T-helper 22 cell (primary cell): ENCODE measurements at places on chromosomes 12 and 14.

- DNase-seq = no peak
Measured at GRCh38 chr14:99671235-99672224, 12.6 kb upstream of the CYP46A1 start.

GRCh38 chr14:42293180-42293579 is 686.5 kb downstream of the LRFN5 start:
- no peak for DNase-seq

- DNase-seq = no peak
Measured at GRCh38 chr12:49909826-49910225, 6.1 kb upstream of the FAIM2 start.

DNA sequence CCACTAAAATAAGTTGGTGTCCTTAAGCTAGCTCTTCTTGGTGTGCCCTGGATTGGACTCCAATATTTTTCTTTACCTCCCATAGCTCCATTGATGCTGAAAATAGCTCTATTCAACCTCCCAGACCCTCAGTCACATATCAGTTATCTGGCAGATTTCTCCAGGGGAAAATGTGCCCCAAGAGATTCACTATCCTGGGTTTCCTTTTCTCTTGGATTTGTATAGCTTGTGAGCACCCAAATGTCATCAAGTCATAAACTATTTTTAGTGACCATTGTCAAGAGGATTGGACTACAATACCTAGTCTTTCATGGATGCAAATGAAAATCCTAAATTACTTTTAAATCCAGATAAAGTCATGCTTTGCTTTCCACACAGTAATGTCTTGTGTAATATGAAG is 339.6 kb upstream of the FOXG1 start:
- DNase-seq = no peak

DNA sequence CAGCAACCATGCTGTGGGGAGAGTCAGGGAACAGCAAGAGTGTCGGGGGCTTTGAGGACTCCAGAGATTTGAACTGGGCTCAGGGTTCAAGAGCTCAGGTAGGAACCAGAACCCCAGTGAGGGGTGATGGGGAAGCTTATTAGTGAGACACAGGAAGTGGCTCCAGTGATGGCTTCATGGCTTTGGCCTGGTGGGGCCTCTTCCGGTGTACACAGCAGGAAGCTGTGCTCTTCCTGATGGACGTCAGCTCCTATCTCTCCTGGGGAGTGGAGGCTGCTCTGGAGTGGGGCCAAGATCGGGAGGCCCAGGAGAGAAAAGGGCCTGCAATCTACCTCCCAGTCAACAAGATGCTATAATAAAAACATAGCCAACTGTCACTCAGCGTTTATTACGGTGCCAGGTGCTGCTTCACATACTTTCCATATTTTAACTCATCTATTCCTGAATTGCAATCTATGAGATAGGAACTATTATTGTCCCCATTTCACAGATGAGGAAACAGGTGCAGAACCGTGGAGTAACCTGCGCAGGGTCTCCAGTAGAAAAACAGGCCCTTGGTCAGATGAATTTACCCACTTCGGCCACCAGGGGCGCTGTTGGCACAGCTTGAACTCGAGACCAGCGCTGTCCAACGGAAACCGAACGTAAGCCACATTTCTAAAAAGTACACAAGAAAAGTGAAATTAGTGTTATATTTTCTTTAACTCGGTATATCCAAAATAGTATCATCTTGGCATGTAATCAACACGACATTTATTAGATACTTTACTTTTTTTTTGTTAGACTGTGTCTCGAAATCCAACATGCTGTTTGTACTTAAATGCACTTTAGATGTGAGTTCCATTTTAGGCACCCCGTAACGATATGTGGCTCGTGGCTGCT is 63.6 kb upstream of the DLK1 start:
- peak; percentile 21 for DNase-seq

DNA sequence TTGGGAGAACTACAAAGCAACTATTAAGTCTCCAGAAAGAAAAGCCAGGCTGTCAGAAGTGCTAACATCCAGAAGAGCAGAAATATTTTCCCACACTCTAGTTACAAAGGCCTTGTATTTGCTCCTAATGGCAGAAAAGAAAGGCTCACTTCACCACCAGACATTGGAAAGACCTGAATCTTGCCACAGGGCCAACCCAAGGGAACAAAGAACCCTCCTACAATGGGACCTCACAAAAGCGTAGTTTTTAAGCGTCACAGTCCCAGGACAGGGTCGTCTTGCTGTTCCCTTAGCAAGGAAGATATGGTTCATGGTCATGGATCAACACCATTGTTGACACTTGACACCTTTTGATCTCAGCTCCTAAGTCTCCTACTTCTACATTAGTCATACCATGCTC is 119.1 kb downstream of the RPS29 start:
- DNase-seq = no peak

DNA sequence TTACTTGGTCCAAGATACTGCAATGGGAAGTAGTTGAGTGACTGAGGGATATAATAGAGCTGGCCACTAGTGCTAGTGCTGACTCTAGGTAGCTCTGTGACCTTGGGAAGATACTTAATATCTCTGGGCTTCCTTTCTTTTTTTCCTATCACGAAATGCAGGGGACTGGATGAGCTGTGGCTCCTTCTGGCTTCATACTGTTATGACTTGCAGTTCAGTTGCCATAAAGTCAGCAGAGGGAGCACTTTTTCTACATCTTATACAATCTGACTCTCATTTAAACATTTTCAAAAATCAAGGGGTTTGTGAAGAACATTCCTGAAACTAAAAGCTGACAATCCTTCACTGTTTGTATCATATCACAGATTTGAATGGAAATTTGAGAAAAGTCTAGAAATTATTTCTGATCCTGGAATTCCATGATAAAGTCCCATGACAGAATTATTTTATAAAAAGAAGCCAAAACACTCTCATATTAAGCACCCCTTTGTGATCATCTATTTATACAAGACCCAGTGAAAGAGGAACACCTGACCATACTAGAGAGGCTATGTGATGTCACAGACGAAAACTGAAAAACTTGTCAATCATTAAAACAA is 5.3 kb downstream of the BHLHE41 start:
- no peak for DNase-seq

DNA sequence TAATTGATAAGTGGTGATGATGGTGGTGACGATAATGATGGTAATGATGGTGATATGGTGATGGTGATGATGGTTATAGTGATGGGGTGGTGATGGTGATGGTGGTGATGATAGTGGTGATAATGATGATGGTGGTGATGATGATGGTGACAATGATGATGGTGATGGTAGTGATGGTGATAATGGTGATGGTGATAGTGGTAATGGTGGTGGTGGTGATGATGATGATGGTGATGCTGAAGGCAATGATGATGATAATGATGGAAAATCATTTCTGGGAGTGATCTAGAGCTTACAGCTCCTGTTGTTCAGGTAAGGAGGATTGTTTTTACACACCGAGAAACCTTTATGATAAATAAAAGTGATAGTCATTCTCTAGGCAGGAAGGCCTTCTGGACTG is 33.9 kb downstream of the CCDC63 start:
- DNase-seq = no peak

- no peak for DNase-seq
Measured at GRCh38 chr12:34392741-34393085, 370.4 kb downstream of the ALG10 start.

GRCh38 chr12:22856178-22856577 is 231.2 kb downstream of the ETNK1 start:
- no peak for DNase-seq

GRCh38 chr14:89572596-89573398 is 155.8 kb upstream of the FOXN3 start:
- DNase-seq = no peak

- DNase-seq = no peak
Measured at GRCh38 chr12:113420996-113421595, 1.1 kb upstream of the SDSL start.

GRCh38 chr14:29528889-29529288 is 398.8 kb downstream of the PRKD1 start:
- no peak for DNase-seq

DNA sequence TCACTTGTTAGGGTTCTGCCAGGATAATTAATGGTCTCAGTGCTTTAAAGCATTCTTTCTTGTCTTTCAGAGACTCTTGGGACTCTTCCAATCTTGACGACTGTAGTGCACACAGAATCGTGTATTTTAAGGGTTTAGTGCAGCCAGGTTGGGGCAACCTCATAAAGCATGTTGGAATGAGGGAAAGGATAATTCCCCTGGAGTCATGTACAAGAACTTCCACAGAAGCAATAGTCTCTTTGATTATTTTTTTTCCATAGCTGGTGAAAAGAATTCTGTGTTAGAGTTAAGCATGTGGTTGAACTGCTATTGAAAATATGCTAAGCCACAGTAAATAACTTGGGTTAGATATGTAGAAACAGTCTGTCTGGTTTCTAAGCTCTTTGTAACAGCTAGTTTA is 246.8 kb upstream of the DAAM1 start:
- no peak for DNase-seq

DNA sequence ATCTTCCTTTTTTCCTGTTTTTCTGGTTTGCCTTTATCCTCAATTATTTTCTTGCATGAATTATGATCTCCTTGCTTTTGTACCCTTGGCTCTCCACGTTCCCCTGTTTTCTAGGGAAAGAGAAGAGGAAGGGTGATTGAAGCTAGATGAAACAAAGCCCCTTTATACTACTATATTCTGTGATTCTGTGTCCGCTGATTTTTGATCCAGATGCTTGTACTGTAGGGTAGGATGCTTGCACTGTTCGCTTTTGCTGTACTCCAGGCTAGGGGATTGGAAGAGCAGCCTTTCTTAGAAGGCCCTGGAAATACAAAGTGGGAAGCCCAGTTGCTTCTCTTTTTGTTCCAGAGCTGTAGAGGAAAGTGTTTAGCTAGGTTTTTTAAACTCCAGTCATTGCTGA is 35.1 kb upstream of the KLHDC2 start:
- no peak for DNase-seq

DNA sequence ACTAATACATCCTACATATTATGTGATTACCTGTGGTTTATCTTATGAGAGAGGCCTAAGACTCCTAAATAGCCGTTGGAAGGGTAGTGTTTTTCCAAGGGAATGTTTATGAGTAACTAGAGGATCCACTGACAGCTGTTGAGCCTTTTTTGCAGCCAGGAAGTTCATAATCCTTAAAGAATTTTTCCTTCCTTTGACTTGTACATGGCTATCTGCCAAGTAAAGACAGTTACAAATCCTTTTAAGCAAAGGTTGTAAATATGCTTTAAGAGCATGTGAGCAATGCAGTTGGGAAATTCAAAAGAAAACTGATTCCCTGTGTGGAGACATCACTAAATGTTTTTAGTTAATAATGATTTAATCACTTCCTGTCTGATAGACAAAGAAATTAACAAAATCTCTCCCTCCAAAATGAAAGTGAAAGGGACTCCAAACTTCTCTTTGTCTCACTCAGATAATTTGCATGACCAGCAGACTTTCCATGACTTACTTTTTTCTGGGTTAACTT is 333.8 kb downstream of the PDZRN4 start:
- no peak for DNase-seq

DNA sequence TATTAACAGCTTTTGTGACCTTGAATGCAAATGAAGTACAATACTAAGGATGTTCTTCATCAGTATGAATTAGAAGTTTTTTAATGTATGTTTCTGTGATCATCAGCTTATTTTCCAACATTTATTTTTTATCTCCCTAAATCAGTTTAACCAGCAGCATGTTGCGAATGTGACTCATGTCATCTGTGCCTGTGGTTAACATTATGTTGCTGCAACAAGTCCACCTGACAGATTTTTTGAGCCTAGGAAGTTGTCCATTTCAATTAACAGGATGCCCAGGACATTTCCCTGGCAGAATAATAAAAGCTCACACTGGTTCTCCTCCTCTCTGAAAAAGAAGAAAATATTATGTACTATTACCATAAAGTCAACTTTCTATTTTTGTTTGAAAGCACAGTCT is 155.5 kb downstream of the SYT1 start:
- DNase-seq = no peak

- DNase-seq = no peak
Measured at GRCh38 chr12:65663648-65664047, 160.6 kb upstream of the HMGA2 start.

GRCh38 chr12:34016361-34016760 is 5.9 kb upstream of the ALG10 start:
- no peak for DNase-seq

DNA sequence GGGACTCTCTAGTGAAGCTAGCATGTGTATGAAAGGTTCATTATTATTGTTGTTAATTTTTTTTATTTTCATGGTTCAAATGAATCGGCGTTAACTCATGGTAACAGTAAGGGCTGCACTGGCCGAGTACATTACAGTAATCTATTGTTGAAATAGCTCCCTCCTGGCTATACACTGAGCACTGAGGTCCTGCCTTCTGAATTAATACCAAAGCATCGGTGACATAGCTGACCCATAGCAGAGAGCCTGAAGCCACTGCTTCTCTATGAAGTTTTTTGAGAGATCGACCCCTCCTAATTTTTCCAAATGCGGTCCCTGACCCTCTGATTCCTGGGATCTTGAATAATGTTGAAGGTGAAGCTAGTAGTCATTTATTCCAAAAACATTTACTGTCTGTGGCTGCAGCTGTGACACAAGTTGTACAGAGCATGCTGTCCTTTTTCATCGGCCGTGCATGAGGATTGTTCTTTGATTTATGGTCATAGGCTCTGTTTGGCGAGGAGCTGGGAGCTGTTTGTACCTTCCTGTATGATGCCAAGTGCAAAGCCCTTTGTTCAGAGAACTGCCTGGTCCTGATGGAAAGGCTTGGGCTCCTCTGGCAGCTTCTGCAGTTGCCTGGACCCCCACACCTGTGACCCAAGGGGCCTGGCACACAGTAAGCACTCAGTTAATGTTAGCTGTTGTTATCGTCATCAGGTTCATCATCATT is 486.5 kb downstream of the EGLN3 start:
- no peak for DNase-seq

- DNase-seq = no peak
Measured at GRCh38 chr12:113403435-113404415, at the start of gene SDS. Gene SDS, minus strand, starts transcription at chr12:113403887. Its CDS starts 4,179 bp downstream, at chr12:113399708.

- no peak for DNase-seq
Measured at GRCh38 chr12:115934877-115935276, 342.6 kb downstream of the MED13L start.

- no peak for DNase-seq
Measured at GRCh38 chr12:66441905-66442559, 139.7 kb downstream of the HELB start.

- no peak for DNase-seq
Measured at GRCh38 chr14:97021001-97021400, 223.8 kb downstream of the VRK1 start.

- no peak for DNase-seq
Measured at GRCh38 chr14:89586258-89587135, 169.5 kb upstream of the FOXN3 start.

DNA sequence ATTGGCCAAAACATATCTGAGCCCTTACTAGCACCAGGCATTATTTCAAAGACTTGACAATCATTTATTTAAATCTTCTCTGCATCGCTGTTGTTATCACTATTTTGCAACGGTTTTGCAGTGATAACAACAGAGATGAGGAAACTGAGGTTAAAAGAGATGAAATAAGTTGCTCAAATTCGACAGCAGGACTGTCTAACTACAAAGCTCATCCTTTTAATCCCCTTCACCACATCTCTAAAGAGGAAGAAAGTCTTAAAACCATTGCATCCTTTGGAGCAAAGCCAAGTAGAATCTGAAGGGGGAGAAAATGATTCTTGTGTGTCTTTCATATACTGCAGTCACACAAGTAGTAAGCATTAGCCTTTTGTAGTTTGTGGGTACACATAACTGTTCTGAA is 14.8 kb upstream of the ETNK1 start:
- no peak for DNase-seq
